Cortex of kidney (tissue), 1 donor: ENCODE measurements at places on chromosomes 5 and 9.

DNA sequence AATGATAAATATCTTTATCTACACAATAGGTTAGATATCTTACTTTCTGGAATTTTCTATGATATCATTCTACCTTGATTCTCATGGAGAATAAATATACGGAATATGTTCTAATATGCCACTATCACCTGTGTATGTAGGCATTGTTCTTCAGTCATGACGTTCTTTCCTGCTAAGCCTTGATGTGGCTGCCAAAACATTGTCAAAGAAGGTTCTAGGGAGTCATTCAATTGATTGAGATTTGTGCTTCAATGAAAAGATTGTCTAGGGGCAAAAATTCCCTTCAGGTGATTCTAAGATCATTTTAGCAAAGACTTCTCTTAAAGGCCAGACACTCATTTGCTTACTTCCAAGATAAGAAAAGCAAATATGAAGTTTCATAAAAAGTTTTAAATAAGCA is 118.1 kb downstream of the MAT2B start:
- DNase-seq: no peak

DNA sequence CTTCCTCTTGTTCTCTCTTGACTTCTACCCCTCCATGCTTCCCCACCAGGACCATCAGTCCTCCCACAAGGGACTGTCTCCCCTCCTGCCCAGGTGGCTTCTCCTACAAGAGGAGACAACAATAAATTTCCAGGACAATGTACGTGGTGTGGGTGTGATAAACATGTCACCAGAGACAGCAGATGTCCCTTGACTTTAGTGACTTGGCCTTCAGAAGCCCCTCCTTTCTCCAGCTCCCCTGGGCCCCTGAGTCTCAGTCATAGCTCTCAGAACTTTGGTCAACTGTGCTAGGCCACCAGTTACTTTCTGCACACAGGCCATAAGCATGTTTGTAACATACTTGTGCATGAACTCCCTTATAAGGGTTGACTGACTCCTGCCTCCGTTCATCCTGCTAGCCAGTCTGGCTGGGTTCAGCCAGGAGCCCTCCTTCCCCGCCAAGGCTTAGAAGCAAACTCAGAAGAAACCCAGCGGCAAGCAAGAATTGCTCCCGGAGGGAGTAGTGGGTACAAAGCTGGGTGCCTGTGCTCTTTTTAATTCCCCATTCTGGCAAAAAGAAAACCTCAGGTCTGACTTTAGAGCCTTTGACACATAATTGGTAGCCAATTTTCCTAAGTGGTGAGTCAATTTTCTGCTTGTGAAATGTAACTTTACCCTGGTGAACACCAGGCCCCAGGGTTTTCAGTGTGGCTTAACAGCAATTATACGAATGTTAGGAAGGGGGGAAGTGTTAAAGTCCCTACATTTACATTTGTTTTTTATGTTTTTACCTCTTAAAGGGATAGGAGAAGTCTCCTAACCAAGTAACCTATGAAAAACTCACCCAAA is 49.2 kb downstream of the EBF1 start:
- no peak for DNase-seq

DNA sequence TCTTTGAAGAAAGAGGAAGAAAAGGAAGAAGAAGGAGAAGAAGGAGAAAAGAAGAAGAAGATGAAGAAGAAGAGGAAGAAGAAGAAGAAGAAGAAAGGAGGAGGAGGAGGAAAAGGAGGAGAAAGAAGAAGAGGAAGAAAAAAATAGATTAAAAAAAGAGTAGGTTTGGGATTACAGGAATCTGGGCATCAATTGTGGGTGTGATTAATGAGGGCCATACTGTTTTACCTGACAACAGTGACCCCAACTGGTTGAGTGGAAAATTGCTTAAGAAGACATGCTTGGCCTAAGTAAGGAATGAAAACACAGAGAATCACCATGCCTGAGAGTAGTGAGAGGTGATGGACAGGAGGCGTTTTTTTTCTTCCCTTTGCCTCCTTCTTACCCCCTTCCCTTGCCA is 114.6 kb downstream of the FAM170A start:
- no peak for DNase-seq

- DNase-seq: no peak
Measured at GRCh38 chr5:42064821-42065220, 139.7 kb downstream of the FBXO4 start.

- DNase-seq: no peak
Measured at GRCh38 chr5:118984602-118985001, 3.7 kb downstream of the DTWD2 start.

DNA sequence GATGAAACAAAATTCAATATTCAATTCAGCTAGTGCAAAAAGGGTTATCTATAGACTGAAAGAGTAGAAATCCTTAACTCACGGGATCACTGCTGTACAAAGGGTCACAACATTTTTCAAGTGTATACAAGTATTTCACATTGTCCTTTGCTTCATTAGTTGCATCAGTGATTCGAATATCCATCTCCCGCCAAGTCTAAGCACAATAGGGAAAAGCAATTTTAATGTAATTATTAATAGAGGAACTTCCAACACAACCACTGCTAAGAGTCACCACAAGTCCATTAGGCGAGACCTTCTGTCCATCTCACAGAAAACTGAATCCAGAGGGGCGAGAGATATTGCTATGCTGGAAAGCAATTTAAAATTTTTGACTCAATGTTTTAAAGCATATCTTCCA is 27.4 kb downstream of the DNAH5 start:
- no peak for DNase-seq

DNA sequence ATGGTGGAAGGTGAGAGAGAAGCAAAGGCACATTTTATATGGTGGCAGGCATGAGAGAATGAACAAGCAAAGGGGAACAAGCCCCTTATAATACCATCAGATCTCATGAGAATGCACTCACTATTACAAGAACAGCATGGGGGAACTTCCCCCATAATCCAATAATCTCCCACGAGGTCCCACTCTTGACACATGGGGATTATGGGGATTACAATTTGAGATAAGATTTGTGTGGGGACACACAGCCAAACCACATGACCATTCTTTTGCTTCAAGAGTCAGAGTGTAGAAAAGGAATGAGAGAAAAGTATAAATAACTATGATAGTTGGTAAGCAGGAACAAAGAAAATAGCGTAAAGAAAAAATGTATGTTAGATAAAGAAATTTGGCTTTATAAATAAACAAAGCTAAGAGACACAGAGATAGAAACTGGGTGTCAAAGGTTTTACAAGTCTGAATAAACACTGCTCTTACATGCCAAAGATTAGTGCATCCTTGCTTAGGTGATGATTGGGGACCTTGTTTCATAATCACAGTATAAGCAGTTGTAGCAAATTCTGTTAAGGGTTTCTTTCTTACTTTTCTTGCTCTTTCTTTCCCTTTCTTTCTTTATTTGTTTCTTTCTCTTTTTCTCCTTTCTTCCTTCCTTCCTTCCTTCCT is 91.9 kb upstream of the PAPPA start:
- no peak for DNase-seq

DNA sequence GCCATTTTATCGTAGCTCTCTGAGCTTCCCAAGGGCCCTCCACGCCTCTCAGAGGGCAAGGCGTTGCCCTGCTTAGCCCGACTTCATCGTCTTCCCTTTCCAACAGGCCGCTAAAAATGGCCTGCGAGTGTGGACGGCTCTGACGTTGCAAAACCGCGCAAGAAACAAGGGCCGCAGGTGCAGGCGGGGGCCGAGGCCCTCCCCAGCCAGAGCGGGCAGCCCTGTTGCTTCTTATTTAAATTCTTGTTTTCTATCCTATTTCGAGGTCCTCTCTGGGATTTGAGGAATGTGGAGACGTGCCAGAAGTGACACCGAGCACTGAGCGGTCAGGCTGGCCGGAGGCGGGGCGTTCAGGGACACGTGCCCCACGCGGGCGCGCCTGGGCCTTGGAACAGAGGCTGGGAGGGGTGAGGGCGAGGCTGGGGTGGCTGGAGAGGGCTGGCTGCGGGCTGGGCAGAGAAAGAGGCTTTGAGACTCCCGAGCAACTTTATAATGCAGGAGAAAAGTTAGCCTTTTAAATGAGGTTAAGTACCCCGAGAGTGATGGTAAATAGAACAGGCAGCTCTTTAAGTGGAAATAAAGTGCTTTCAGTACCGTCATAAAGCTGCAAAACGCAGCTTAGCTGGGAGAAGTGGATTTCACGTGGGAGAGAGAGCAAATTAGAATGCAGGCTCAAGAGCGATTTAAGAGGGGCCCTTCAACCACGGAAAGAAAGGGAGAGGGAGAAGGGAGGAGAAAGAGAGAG is 243.6 kb downstream of the AUH start:
- DNase-seq: no peak

DNA sequence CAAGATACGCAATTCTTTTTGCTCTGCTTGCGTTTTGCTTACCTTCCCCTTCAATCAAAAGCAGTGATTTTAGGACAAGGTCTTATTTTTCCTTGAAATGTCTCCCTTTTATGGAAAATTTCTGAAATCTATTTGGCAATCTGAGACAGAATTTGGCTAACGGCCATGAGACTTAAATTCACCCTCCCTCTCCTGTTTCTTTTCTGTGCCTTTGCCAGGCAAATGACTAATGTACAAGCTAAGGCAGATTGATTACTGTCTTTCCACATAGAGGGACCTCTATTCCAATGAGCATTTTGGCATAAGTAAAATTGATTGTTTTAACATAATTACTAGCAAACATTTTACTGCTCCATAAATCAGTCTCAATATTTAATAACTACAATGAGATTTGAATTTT is 31.7 kb downstream of the FAM81B start:
- DNase-seq: no peak

DNA sequence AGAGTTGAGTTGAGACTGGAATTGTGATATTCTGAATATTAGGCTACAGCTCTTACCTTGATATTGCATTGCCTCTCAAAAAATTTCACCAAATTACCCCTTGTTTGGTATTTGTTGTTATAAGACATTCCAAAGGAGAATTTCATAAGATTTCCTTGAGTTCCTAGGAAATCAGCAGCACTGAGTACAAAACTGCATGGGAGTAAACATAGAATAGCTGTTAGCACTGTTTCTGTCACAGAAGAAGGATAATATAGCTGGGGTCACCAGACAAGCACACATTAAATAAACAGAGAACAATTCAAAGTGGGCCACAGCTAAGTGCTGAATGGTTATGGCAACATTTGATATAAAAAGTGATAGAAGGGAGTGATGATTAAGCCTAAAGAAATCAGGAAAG is 724.3 kb downstream of the PRELID2 start:
- DNase-seq: no peak

DNA sequence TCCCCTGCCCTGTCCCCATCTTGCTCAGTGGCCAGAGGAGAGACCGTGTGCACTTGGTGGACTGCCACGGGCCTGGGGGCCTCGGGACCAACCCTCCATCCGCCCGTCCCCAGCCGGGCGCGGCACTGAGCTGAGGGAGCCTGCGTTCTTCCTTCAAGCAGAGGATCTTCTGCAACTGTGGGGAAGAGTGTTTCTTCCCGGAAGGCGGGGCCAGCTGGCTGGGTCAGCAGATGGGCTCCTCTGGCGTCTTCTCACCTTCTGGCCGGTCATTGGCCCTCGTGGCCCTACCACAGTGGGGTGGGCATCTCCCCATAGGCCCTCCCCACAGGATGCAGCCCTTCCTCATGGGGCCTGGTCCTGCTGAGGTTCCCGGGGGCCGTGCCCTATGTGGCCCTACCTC is 17.4 kb downstream of the RXRA start:
- DNase-seq: no peak

GRCh38 chr5:54083851-54084250 is 226.5 kb downstream of the ARL15 start:
- DNase-seq: no peak

- no peak for DNase-seq
Measured at GRCh38 chr5:13809921-13810320, 134.6 kb downstream of the DNAH5 start.

DNA sequence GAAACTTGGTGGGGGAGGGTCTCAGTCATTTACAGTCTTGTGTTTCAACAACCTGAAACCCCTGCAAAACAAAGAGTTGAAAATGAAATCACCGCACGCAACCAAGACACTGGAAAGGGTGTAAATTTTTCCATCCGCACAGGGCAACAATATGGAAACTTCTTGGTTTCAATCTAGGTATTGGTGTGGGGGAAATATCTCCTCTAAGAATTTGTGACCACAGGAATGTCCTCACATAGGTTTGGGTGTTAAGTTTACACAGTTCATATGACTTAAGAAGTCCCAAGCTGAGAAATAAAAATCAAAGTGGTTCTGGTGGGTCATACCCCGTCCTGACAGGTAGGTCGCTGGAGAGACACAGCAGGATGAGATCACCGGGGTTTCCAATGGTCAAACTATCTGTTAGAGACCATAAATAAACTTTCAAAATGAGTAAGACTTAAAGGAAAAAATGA is 51.9 kb upstream of the PIP5K1B start:
- DNase-seq: no peak

- DNase-seq: no peak
Measured at GRCh38 chr5:14141764-14142163, 1.4 kb upstream of the TRIO start.

DNA sequence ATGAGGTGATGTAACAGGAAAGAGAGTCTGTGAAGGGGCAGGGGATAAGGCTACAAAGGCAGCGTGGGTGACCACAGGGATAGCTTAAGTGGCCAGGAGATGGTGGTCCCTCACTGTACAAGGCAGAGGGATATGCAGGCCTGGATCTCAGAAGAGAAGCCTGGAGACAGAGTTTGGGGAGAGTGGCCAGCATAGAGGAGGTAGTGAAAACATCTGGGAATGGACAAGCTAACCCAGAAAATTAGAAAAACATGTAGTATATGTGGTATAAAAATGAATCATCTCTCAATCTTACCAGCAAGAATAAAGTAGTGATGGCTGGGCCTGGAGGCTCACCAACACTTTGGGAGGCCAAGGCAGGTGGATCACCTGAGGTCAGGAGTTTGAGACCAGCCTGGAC is 349.2 kb upstream of the KLF4 start:
- DNase-seq: no peak

GRCh38 chr9:3359778-3360177 is 166.0 kb downstream of the RFX3 start:
- DNase-seq: no peak

DNA sequence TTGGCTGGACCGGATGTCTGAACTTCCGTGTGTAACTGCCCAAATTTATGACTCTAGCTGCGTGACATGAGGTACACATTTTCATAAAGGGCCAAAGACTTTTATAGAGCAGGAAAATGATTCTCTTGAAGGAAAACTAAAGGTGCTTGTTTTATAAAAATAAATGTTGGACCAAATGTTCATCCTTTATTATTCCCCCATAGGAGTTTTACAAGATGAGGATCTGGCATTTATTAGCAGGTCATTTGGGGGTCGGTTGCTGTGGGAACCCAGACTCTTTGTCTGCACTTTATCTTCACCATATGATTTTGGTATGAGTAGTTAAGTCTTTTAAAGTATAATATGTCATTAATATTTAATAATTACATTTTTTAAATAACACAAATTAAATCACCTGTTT is 571.2 kb downstream of the EFNA5 start:
- no peak for DNase-seq
